ENCODE measurements at places on chromosomes 4 and X.

DNA sequence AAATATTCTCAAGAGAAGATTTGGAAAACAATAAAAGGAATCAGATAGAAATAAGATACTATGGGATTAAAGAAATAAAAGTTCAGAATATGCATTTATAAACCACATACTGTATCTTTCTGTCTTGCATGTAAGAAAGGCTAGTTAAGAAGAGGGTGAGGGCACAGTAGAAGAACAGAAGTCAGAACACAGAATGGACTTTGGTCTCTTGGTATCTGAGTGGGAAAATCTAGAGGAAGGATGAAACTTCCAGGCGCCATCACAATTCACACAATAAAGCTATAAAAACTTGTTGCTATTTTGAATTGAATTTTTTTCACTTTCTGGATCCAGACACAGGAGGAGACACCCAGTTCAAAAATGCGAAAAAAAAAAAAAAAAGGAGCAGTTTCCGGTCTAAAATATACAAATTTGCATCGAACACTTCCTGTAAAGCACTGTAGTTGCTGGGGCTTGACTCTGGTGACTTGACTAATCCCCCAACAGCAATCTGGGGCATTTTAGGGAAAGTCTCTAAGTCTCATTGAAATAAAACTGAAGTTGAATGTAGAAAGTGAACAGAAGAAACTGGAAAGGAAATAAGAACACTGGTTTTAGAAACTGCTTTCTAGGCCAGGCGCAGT, 8.1 kb upstream of the NAAA start:
- no peak for DNase-seq

DNA sequence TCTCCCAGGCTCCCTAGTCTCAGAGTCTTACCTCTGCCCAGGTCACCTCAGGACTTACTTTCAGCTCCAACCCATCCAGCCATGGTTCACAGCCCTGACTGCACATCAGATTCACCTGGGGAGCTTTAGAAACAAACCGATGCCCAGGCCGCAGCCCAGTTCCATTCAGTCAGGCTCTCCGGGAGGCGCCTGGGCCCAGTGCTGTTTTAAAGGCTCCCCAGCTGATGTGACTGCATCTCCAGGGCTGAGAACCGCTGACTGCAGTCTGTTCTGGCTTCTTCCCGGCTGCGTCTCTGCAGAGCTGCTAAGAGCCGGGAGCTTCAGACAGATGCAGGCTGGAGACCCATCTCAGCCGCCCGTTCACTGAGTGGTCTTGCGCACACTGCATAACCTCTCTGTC, 44.4 kb upstream of the LGI2 start:
- DNase-seq: no peak

- no peak for DNase-seq
Measured at GRCh38 chrX:50614460-50614859, 143.8 kb upstream of the DGKK start.

DNA sequence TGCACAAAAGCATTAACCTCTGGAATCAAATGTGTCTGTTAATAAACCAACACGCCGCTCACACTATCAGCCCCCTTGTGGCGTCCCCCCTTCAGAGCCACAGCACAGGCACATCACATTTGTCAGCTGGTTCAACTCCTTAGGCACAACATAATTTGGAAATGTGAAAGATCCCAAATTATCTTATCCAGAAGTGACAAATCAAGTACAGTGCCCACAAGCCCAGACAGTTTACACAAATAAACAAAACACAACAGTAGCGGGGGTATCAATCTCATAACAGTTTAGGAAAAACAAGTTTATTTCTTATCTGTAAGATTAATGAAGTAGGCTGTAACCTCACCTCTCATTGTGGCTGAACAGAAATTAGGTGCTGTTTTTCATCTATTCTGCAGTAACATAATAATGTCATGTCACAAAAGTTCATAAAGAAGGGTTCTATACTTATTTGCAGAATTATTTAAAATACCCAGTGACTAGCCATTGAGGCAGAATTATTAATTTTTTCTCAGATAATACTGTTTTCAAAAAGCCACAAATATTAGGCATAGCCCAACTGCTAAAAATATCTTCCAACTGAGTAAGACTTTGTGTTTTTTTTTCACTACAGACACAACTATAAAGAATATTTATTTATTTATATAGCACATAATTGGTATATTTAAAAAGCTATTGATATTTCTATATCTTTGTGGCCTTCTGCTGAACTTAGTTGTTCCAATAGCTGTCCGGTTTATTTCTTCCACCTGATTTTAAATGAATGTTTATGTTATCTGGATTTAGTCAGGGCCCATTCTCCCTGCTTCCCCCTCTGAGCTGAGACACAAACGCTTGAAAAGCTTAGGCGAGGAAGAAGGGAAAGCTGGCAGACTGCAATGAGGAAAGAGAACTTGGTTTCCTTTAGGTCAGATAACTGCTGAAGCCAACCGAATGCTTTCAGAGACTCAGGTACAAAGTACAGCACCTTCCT, 214.7 kb downstream of the QDPR start:
- DNase-seq: no peak

DNA sequence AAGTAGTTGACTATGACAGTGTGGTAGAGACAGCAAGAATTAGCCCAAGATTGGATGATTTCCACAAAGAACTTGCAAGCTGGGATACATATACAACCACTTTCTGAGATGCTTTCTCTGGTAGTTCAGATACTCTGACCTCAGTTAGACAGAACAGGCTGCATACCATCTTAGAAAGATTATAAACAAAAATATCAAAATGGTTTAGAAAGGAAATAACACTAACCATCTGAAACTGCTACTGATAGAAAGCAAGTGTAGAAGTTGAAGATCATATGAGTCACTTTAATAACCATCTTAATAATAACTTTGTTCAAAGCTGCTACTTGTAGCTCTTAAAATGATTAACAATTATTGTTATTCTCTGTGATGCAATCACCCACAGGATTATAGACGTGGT, 255.4 kb upstream of the TTC29 start:
- DNase-seq: no peak

DNA sequence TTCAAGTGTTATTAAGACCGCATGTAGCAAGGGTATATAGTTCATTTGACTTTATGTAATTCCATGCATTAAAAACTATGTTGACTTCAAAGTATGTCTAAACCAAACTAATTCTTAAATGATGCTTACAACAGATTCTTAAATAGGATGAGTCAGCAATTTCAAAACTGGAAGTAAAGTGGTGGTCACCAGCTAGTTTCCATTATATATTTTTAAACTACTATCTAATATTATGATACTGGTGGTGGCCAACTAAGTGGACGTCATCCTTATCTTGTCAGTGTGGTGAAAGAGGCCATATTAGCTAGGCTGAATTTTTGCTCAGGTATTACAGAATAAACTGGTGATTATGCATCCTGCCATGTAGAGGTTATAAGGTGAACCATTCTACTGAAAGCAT, 1.2 kb downstream of the IL15 start:
- DNase-seq: no peak

DNA sequence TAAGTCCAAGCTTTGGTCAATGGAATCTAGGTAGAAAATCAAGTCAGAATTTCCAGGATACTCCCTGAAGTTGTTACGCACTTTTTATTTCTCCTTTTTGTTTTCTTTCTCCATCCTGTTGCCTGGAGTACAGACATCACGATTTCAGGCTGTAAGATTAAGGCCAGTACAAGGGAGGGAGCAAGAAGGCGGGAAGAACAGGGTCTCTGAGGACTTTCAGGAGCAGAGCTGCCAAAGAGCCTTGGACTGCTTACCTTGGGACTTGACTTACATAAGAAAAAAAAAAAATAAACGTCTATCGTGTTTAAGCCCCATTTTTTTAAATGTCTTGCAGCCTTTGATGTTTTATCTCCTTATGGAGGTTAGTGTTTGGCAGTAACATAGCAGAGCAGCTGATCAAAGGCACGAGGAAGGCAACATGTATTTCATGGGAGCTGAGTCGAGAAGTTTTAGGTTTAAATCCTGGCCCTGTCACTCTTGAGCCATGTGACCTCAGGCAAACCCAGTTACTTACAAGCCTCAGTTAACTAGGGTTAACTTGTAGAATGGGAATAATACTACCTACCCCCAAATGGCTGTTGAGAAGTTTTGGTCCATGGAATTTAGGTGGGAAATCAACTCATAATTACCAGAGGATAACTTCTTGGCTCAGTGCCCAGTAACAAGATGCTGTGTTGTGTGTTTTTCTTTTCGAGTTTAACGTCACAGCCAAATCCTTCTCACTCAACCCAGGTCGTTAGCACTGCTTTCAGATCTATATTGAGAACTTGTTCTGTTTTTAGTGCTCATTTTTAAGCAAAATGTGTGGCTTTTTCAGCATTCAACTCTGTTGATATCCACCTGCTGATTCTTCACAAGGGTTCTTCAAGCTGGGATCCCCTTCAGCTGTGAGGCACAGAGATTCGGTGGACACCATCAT, 106.8 kb downstream of the CLNK start:
- no peak for DNase-seq

GRCh38 chr4:146407669-146408084, 114.1 kb downstream of the SLC10A7 start:
- no peak for DNase-seq

- DNase-seq: peak; percentile 81
Measured at GRCh38 chr4:53929955-53930798, 134.2 kb downstream of the CHIC2 start.

- no peak for DNase-seq
Measured at GRCh38 chr4:32858361-32858760, 2138.2 kb downstream of the PCDH7 start.

- DNase-seq: no peak
Measured at GRCh38 chrX:38236901-38237615, 16.4 kb upstream of the SRPX start.

- no peak for DNase-seq
Measured at GRCh38 chrX:20171887-20172286, 30.2 kb upstream of the EIF1AX start.

GRCh38 chrX:136736690-136737089, 44.0 kb downstream of the ARHGEF6 start:
- no peak for DNase-seq

GRCh38 chr4:163380703-163381102, 37.0 kb downstream of the NPY5R start:
- DNase-seq: no peak

DNA sequence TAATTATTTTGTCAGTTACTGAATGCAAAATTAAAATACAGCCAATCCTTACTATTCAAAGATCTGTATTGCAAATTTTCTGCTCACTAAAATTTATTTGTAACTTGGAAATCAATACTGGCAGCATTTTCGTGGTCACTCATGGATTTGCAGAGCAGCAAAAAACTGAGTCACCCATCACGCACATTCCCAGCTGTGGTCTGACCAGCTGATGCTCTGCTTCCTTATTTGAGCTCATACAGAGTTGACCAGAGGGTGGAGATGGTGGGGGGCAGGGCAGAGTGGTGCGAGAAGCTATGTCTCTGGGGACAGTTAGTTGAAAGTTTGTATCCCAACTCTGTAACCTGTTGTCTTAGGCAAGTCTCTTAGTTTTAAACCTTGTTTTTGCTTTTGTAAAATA, 214.8 kb downstream of the SPCS3 start:
- no peak for DNase-seq

DNA sequence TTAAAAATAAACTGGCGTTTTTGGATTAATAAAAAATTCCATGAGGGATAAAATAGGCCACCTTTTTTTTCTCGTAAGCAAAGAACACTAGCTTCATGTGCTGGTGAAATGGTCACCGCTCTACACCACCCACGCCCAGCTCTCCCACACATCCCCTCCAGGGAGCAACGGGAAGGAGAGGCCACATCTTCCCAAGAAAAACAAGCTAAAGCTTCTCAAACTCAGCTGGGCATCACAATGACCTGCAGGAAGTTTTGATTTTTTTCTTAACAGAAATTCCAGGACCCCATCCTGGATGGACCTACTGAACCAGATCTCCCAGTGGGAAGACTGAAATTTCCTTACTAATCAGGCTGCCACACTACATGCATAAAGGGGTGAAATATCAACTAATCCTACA, 9.8 kb downstream of the TSPAN5 start:
- no peak for DNase-seq

DNA sequence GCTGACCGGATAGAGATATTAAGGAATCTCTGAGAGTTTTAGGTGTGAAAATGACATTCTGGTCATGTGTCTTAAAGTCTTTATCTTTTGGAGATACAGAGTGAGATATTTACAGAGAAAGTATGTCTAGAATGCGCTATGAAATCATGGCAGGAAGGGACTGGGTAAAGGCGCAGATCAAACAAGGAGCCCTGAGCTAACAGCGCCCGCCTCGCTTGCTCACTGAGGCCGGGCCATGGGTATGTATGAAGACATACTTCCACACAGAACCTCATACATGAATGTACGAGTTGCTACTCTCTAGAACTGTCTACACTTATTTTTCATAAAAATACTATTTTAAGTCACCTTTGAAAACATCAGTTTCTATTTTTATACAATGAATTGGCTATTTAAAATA, 20.0 kb downstream of the FAM53A start:
- no peak for DNase-seq

DNA sequence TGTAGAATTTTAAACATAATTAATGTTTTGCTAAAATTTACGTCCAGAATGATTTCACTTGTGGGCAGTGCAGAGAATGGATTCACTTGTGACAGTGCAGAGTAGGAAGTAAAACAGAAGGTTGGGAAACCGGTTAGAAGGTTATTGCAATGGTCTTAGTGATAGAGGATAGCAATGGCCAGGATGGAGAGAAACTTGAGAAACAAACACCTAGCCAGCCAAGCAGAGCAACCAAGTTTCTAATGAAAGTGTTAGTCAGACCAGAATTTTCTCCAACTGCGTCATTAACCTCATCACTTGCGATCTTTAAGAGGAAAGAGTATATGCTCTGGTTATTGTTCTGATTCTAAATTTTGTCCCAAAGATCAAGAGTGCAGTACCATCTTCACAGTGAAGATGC, 50.0 kb upstream of the TBC1D9 start:
- no peak for DNase-seq

DNA sequence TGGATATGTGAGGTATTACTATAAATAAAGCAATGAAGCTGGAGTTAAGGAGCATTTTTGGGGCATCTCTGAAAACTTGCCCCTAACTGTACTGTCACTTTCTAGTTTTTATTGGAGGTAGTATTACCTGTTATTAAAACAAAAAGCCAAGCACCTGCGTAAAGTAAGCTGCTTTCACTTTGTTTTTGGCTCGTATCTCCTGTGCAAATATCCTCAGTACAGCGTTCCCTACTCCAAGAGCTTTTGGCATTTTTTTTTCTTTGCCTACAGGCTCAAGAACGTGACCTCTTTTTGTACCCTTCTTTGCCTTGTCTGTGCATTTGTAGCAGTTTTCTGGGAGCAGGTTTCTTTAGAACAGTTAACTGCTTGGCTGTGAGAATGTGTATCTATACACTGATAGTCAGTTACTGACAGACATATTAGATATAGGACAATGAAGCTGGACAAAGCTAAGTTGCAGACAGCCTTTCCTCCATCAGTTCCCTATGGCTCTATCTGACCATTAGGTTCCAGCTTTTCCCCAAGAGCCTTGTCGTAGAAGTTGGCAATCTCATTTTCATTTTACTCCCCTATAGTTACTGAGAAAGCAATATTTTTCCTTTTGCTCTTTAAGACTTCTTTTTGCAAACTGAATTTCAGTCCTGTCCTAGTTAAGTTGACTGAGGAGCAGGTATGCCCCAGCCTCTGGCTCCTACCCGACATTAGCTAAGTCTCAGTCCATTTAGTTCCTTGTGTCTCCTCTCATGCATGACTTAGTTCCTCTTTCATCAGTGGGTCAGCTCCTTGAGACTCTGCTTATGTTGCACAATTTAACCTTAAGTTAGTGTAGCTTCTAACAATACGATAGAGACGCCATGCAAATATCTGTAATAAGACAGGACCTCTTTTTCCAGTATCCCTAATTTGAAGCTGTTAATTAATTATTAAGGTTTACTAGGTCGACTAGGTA, 71.5 kb upstream of the HPRT1 start:
- DNase-seq: no peak

GRCh38 chr4:95546866-95547714, 1.7 kb downstream of the UNC5C start:
- DNase-seq: peak; percentile 64

GRCh38 chr4:184281231-184282139, 63.8 kb upstream of the ENPP6 start:
- DNase-seq: no peak

Measured in globus pallidus (tissue), 1 donor.